ENCODE measurements at places on chromosomes 5 and 9.

- no peak for DNase-seq
Observed at GRCh38 chr9:136014147-136014923, 53.2 kb upstream of the UBAC1 start.

DNA sequence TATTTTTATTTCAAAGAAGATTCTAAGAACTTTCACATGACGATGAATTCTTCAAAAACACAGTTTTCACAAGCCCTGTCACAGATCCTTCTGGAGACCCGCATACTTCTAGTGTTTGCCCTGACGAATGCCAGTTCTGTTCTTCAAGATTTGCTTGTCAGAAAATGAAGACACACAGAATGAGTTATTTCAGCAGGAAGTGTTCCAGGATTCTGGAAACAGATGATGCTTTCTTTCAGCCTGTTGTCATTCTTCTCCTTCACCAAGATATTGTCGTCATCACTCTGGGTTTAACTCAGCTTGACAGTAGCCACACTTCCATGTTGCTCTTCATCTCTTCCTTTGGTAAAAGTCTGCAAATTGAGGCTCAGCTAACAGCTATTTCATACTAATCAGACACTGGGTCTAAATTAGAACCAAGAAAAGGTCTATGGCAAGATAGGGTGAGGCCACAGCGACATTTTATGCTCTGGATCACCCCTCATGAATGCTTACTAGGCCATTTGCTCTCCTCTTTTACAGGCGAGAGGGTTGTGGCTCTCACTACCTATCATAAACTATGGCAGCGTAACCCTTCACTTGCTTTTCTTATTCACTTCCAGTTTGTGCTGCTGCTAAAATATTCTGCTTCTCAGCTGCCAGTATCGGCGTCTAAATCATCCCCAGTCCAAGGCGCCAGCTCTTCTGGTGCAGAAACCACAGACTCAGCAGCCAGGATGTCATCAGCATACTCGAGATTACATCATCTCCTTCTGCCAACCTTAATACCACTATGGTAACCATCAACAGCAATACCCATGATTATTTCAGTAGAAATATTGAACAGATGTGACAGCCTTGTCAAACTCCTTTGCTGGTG is 159.6 kb upstream of the TBCA start:
- no peak for DNase-seq

- no peak for DNase-seq
Observed at GRCh38 chr5:74567411-74567995, 73.0 kb downstream of the ENC1 start.

- DNase-seq: no peak
Observed at GRCh38 chr5:41649659-41650058, 139.3 kb upstream of the PLCXD3 start.

DNA sequence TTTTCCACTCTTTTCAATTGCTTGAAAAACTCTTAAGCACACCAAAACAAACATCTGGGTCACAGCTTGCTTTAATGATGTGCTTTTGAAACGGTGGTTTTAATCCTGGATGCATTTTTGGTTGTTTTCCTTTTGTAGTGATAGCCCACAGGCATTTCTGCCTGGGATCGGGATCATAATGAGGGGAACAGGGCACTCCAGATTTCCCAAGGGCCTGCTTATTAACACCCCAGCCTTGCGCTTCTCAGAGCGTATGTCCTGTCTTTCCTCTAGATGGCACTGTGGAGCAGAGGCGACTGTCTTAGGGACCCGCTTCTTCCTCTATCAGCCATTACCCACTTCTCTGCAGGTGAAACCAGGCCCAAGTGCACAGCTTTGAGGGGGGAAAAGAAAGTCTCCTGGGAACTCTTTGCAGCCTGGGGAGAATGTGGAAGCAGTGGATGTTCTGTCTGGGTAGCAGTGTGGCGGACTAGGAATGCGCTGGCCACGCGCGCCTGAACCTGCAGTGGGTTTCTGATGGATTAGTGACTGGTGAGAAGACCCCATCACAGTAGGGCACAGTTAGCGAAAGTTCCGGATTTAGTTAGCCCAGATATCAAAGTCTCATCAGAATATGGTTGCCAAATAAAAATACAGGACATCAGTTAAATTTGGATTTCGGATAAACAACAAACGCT is 190.1 kb downstream of the GNA14 start:
- peak; percentile 71 for DNase-seq

All from endothelial cell (in vitro differentiated cells).